ENCODE measurements at places on chromosomes 12 and 14.

DNA sequence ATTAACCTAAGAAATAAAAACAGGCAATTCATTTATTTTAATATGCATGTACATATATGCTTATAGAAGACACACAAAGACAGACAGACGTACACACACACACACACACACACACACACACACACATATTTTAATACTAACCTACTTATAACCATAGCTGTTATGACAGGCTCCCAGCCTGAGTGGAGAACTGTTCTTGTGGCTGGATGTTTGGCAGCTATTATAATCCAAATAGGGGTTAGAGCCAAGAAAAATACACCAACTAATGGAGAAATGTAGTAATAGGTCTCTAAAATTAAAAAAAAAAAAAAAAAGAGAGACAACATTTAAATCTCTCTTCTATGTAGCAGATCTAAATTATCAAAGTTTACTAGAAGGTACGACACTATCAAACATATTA is 91.8 kb downstream of the SLC41A2 start:
- peak; percentile 70 for DNase-seq

DNA sequence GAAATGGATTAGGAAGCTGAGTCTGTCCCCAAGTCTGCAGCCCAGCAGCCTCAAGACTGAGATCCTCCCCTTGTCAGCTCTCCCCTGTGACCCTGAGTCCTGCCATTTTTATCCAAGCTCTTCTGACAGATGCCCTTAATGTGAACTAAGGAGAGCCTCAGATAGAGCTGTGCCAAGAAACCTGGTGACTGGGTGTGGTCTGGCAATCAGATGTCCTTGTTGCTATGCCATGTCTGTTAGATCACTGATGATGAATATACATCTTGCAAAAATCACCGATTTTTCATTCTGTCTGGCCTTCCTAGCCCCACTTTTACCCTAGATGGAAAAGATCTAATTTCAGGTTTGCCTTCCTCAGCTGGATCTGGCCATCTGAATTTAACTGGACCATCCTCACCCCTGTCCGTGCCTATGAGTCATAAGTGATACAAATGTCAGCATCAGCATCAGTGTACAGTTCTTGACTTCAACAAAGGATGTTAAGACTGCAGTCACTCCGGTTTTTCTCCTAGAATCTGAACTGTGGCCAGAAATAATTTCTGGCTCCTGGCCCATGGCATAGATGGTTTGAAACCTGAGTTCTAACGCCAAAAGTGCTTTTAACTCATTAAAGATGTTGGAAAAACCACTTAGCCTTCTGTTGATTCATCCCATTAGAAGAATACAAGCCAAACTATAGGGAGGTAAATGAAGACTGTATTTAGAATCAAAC is 61.2 kb upstream of the GRIP1 start:
- no peak for DNase-seq

GRCh38 chr12:108346727-108347710 is 7.9 kb upstream of the CMKLR1 start:
- no peak for DNase-seq

DNA sequence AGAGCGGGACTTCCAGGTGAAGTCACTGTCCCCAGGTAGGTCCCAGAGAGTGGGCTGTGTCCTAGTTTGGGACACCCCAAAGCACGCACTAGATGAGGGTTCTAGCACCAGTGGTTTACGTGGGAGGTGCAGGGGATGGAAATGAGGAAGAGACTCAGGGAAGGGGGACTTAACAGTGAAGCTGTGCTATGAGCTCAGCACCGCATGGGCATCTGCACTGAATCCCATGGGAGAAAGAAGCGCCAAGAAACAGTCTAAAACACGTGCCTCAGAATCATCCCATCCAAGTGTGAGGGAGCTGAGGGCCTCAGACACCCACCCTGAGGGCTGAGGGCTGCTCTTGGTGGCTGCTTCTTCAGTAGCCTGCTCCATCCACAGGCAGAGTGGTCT is 71.5 kb upstream of the ZFP36L1 start:
- DNase-seq: peak; percentile 41

DNA sequence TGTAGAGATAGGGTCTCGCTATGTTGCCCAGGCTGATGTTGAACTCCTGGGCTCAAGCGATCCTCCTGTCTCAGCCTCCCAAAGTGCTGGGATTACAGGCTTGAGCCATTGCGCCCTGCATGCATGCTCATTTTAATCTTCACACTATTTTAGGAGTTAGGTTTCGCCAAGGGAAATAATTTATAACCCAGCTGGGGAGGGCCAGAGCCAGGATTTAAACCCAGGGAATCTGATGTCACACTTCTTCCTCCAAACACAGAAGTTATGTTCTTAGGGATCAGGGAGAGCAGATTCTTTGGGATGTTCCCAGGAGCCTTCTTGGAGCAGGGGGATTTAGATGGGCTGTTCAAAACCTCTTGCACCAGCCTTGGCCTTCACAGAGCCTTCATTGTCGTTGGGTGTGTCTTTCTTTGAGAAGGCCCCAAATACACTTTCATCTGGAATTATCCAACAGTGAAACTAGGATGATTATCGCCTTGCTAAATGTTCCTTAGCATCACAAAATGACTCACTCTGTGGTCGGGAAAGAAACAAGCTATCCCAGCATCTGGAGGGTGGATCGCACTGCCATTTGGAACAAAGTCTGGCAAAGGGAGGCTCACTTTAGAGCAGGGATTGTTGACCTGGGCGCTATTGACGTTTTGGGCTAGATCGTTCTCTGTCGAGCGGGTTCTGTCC is 8.2 kb upstream of the PPP1CC start:
- peak; percentile 80 for DNase-seq

DNA sequence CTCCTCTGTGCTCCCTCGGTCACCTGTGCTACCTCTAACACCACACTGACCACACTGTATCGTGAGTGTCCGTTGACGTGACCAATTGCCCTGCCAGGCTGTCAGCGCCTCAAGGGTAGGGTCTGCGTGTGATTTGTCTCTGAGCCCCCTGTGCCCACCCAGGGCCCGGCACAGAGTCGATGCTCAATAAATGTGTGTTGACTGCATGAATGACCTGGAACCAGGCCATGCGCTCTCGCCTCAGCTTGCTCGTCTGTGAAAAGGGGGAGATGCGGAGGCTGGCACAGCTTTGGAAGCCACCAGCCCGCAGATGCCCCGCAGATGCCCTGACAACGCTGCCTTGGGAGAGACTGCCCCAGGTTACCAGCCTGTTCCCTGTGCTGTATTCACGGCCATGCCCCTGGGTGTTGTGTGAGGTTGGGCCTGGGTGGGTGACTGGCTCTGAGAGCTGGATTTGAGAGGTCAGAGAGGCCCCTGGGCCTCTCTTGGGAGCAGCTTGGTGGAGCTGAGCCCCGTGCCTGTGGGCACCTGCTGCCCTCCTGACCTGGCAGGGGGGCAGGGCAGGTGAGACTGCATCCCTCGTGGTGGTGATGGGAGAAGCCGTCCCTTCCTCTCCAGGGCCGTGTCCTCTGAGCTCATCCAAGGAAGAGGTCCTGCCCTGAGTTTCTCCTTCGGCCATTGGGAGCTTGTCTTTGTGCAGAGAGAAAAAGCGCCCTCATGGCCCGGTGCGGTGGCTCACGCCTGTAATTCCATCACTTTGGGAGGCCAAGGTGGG is 43.2 kb downstream of the CYP46A1 start:
- no peak for DNase-seq

DNA sequence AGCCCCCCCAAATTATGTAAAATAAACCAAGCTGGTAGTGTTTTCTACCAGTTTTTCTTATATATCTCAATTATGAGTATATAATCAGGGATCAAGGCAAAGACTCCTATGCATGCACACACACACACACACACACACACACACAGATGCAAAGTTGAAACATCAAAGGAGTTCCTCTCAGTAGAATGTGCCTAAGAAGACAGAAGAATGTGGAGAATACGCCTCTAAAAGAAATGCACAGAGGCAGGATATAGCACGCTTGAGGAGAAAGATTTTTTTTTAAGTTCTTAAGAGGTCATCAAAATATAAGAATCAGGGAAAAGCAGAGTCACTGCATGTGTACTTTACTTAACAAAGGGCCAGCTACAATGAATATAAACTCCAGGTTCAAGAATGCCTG is 138.2 kb upstream of the CLEC14A start:
- no peak for DNase-seq

DNA sequence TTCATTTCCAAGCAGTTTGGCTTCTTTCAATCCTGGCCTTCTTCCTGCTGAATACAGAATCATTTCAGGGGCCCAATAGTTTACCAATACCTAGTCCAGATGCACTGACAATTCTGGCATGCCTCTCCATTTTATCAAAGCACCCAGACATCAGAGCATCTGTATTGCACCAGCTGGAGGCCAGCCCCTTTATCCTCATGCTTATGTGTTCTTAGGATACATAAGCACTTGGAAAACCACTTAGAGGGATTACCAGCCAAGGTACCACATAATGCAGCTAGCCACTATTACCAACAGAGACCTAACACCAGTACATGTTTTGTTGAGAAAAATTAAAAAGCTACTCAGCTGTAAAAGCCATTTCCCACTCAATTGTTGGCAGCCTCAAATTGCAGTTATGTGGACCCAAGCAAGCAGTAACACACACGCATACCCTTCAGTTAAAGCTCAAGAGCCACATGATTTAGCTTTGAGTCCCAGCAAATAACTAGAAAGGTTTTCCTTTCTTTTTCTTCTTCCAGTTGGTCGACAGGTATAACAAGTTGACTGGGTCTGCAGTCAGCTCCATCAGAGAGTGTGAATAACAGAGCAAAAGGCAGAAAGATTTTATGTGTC is 263.8 kb downstream of the DIO2 start:
- DNase-seq: no peak

- no peak for DNase-seq
Measured at GRCh38 chr14:77198561-77198960, 17.0 kb downstream of the TMEM63C start.

GRCh38 chr12:100171248-100171647 is 28.6 kb upstream of the BLTP3B start:
- no peak for DNase-seq

- no peak for DNase-seq
Measured at GRCh38 chr12:128040971-128041370, 226.0 kb upstream of the TMEM132C start.

DNA sequence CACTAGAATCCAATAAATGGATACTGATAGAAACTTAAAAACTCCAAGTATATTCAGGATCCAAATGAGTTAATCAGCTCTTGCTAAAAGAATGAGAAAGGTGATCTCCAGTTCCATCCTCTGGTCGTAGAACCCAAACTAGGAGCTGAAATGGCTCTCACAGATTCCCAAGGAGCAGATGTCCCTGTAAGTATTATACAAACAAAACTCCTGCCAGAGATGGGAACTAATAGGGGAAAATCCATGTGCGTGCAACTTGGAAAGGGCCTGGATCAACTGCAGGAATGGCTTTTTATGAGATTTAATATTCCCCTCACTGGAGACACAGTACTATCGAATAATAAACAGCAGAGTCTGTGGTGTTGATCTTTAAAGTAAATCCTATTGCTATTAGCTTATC is 309.2 kb upstream of the TBX3 start:
- no peak for DNase-seq

GRCh38 chr14:93219103-93219726 is 12.2 kb downstream of the UBR7 start:
- DNase-seq: peak; percentile 75

DNA sequence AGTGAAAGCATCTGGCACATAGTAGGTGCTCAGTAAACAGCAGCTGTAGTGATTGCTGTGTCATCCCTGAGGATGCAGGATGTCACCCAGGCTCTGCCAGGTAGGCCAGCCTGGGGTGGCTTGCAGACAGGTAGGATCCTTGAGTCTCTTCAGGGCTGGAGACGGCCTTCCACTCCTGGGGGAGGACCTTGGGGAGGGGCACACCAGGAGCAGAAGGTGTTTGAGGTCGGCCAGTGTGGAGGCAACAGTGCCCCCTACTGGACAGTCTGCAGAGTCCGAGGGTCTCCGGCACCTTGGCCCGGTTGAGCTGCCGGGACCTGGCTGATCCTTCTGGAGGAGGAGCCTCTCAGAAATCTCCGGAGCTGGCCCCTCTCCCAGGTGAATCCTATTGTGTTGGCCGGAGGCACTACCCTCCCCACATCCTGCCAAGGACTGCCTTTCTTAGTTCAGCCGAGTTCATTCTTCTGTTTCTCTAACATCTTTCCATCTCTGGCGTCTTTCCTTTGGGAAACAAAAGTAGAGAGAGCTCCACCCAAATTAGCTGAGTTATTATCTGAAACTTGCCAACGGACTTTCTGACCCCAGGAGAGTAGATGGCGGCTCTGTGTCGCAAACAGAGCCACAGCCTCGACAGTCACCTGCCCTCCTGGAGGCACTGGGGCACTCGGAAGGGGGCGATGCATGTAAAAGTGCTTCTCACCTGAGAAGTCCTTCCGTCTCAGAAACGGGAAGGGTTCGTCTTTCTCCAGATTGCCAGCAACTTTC is 41.8 kb upstream of the CLMN start:
- peak; percentile 29 for DNase-seq

DNA sequence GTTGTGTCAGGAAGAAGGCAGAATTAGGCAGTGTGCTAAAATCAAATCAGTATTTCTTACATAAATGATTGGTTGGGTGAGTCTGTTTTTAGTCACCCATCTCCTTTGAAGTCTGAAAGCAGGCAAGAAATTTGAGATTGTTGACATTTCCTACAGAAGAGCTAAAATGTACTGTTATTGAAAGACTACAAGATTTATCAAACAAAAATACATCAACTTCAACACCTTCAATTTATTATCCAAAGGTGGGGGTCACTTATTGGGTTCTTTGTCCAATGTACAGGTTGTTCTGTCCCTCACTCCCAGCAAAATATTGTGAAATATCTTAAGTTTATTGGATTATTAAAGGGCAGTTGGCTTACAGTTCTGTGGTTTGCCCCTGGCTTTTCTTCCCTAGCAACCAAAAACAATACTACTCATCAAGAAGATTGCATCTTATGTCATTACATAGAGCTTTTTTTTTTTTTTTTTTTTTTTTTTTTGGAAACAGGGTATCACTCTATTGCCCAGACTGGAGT is 20.6 kb upstream of the PKP2 start:
- peak; percentile 9 for DNase-seq

- no peak for DNase-seq
Measured at GRCh38 chr14:54058505-54058904, 101.9 kb upstream of the BMP4 start.

DNA sequence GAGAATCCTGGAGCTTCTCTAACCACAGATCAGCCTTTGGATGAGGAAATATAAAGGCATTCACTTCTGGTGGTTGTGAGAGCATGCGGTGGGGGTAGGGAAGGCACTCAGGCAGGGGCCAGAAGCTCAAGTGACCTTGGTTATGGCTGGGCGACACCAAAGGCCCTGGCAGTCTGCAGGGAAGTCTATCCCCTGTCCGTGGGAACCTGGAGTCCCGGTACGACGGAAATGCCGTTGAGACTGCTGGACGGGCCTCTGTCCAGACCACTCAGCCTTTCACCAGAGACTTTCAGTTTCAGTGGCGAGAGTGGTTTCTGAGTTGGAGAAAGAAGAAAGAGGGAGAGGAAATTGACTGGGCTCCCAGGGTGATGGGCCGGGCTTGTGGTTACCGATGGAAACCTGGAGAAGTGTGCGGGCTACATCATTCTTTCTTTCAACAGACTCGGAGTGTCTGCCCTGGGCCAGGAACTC is 20.9 kb downstream of the ISCA2 start:
- DNase-seq: peak; percentile 80
